IgD-negative memory B cell (primary cell): ENCODE measurements at places on chromosomes 7 and 10. TPM values are rescaled to one million over a fixed set of nuclear protein-coding genes. Genes with fewer than 3 reads are reported as not detected.

The CDNF gene
- polyA plus RNA-seq, result 1.1 TPM

The PRKG1 gene
- polyA plus RNA-seq, result 0.36 TPM

The IKZF1 gene
- 213 TPM for polyA plus RNA-seq

The CRTAC1 gene
- not detected for polyA plus RNA-seq

The CALD1 gene
- polyA plus RNA-seq, result 0.89 TPM

The AOAH gene
- 2.8 TPM for polyA plus RNA-seq

The PRXL2A gene
- 13.2 TPM for polyA plus RNA-seq

The CAMK2B gene
- polyA plus RNA-seq, result not detected

The GBX1 gene
- polyA plus RNA-seq, result not detected

The SLC39A12 gene
- polyA plus RNA-seq, result not detected

The SPDYE17 gene
- polyA plus RNA-seq, result not detected

The WNT8B gene
- not detected for polyA plus RNA-seq

The VGF gene
- not detected for polyA plus RNA-seq

The OR2A7 gene
- polyA plus RNA-seq, result 1.1 TPM

The PPP1R17 gene
- polyA plus RNA-seq, result not detected

The PLXNA4 gene
- not detected for polyA plus RNA-seq

The PITX3 gene
- not detected for polyA plus RNA-seq

The GTF2I gene
- 81.5 TPM for polyA plus RNA-seq
